ENCODE measurements at places on chromosomes 12 and 14. TPM values are rescaled to one million over a fixed set of nuclear protein-coding genes. Genes with fewer than 3 reads are reported as not detected.

The EGLN3 gene
- total RNA-seq = 3.1 TPM

The GATC gene
- total RNA-seq = 30.7 TPM

The KLRK1 gene
- 2.7 TPM for total RNA-seq

The RD3L gene
- not detected for total RNA-seq

The EML1 gene
- total RNA-seq = 88.0 TPM

The DGKA gene
- total RNA-seq = 36.0 TPM

The IL26 gene
- total RNA-seq = not detected

GRCh38 chr14:69675245-69675583 lies 63.8 kb downstream of the SUSD6 start:
- DNase-seq = no peak

GRCh38 chr12:123671876-123672275 lies 963 bp downstream of the TCTN2 start:
- DNase-seq = no peak

- no peak for DNase-seq
Observed at GRCh38 chr12:116528065-116528464, 31.1 kb upstream of the MAP1LC3B2 start.

DNA sequence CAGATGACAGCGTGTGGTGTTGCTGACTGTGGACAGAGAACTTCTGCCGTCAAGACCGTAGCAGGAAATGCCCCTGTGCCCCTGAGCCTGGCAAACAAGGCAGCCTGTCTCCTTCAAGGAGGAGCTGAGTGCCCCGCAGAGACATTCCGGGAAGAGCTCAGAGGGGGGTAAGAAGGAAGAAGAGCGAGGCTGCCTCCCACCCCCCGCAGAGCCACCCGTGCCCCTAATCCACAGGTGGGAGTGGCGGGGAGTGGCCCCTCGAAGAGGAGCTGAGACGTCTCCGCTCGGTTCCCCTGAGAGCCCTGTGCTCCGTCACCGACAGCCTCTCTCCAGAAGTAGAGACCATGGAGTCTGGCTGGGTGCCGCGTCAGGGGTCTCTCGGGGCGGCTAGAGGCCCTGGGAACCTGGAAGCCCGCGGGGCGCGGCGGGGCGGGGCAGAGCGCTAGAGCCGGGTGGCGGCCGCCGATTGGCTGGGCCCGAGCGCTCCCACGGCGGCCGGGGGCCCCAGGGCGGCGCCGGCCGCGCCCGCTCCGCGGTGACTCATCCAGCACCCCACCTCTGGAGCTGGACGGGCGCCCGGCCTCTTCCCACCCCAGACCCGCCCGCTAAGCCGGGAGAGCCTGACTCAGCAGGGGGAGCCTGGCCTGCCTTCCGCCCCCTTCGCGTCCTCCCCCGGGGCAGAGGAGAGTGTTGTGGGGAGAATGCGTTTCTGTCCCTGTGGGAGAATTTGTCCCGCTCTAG lies 25.2 kb upstream of the KRT78 start:
- peak; percentile 84 for DNase-seq

- no peak for DNase-seq
Observed at GRCh38 chr12:104957719-104958000, 430 bp downstream of the SLC41A2 start.

DNA sequence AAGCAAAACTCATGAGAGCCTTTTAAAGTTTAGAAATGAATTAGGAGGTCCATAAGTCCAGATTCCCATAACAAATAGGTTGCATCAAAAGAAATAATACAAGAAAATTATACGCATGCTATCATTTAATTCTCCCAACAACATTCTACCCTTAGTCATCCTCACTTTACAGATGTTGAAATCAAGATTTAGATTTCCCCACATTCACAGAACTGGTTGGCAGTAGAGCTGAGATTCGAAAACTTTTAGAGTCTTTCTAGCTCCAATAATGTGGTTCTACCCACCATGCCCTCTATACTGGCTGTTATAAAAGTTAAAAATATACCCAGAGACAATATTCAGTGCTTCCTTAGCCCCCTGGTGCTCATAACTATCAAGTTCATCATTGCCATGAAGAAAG lies 56.6 kb upstream of the METAP2 start:
- no peak for DNase-seq

- DNase-seq = no peak
Observed at GRCh38 chr12:47846294-47846996, 26.7 kb upstream of the HDAC7 start.

DNA sequence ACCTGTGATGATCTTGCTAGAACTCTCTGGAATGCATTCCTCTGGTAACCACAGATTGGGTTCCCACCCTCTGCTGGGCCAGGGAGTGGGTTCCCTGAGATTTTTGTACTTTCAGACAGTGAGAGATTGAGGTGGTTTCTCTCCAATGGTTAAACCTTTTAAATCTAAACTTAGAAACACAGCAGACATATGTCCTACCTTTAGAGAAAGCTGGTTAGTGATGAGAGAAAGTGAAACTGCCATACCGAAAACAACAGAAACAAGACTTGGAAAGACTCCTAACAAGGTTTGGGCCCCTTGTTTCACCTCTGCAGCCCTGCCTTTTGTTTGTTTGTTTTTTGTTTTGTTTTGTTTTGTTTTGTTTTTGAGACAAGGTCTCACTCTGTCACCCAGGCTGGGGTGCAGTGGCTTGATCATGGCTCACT lies 9.7 kb upstream of the SGPP1 start:
- no peak for DNase-seq

GRCh38 chr12:53180931-53181645 lies 363 bp upstream of the CSAD start:
- no peak for DNase-seq

DNA sequence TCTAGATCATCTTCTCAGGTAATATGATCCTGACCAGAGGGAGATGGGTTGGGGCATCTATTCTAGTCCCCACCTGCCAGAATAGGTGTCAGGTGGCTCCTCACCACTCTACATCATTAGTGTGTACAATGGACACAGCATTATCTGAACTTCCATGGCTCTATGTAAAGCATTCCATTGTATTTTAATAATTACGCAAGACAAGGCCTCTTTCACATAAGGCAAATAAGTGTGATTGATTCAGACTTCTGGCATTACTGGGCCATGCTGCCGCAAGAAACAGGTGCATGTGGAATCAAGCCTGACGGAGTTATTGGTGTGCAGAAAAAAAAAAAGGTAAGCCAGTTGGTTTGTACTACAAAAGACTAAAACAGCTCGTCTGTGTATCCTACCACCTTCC lies 3.1 kb upstream of the DDHD1 start:
- no peak for DNase-seq

DNA sequence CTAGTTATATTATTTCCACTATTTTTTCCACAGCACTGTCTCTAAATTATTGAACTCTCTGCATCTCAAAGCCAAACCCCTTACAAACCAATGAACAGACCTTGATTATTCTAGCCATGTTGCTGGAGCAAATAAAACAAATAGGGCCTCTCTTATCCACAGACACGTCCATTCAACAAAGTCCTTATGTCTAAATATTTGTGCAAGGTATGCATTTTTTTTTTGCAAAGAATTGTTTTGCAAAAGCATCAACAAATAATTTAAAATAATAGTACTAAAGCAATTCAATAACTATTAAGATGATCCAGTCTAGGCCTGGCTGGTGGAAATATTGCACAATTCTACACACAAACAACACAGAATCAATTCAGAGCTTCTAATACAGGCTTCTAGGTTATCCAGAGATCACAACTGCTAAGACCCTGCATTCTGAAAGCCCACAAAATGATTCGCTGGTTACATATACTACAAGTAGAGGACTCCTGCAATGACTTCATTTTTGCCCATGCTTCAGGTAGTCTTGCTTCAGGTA lies 221.0 kb downstream of the SLC25A21 start:
- no peak for DNase-seq

DNA sequence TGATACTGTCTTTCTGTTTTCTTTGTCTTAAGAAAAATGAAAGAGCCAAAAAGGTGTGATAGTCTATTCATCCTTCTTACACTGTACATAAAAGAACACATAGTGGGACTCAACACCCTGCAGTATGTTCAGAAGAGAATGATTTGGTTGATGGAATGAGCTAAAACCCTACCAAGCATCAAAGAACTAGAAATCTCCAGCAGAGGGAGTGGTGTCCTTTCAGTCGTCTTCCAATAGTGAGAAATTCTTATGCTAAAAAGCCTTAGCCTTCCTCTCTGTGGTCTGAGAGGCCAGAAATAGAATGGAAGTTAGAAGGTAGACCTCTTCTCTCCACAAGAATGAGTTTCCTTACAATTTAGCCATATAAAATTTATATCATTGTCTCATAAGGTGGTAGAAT lies 393.4 kb upstream of the SEL1L start:
- DNase-seq = no peak

DNA sequence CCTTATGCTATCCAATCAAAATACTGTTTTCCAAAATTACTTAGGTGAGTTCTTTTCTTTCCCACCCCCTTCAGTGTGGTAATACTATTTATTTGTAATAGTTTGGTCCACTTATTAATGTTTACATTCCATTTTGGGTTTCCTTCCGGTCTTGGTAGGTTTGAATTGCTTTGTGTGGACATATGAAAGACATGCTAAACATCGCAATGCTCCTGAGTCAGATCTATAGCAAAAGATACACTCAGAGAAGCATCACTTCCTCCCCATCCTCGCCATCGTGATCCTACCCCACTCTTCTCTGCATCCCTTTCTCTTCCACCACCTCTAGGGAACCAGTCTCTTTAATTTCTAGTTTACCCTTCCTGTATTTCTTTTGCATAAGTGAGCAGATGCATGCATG lies 30.0 kb downstream of the TUNAR start:
- no peak for DNase-seq

- DNase-seq = no peak
Observed at GRCh38 chr12:108843187-108843586, 14.2 kb downstream of the SSH1 start.
